ENCODE measurements at places on chromosomes 3 and 15.

- no peak for DNase-seq
Observed at GRCh38 chr3:132681421-132681820, 21.3 kb downstream of the UBA5 start.

GRCh38 chr3:188270423-188270972 lies 116.5 kb downstream of the LPP start:
- DNase-seq = no peak

- DNase-seq = no peak
Observed at GRCh38 chr15:78274994-78275393, 10.6 kb downstream of the DNAJA4 start.

DNA sequence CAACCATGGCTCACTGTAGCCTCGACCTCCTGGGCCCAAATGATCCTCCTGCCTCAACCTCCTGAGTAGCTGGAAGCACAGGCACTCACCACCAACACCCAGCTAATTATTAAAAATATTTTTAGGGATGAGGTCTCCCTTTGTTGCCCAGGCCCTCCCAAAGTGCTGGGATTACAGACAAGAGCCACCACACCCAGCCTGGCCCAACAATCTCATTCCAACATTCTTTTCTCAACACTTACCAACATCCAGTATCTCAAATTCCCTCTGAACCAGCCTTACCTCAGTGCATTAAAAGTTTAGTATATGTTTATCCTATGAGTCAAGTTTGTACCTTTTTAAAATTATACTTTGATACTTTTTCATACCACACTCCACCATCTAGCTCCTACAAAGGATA lies 25.0 kb downstream of the ANXA2 start:
- DNase-seq = no peak

GRCh38 chr3:8911781-8912180 lies 51.5 kb downstream of the RAD18 start:
- DNase-seq = no peak

DNA sequence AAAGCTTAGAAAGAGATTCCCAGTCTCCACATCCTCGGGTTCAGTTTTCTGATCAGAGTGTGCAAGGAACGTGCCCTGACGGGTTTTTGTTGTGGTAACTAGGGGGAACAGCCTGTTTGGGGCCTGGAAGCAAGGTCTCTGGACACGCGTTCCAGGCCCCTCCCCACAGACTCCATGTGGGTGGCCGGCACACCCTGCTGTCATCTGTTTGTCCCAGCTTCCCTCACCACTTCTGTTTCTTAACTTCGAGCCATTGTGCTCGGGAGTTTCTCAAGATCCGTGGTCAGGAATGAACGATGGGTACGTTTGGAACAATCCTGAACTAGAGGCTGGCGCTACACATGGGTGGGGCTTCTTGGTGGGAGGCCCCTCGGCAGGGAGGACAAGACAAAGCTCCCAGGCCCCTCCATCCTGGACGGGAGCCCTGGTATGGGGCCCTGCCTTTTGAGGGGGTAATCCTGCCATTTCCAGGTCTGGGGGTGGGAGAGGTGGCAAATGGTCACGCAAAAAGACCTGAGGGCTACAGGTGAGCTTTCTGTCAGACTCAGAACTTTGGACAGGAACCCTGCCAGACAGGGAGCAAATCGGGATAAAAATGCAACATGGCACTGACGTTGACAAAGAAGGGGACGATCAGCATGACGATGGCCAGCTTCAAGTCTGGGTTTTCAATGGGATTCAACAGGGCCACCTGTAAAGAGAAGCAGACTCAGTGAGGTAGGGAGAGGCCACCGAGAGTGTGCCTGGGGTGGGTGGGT lies 8.5 kb upstream of the MUSTN1 start:
- no peak for DNase-seq

GRCh38 chr3:41222012-41222411 lies 22.7 kb downstream of the CTNNB1 start:
- no peak for DNase-seq

DNA sequence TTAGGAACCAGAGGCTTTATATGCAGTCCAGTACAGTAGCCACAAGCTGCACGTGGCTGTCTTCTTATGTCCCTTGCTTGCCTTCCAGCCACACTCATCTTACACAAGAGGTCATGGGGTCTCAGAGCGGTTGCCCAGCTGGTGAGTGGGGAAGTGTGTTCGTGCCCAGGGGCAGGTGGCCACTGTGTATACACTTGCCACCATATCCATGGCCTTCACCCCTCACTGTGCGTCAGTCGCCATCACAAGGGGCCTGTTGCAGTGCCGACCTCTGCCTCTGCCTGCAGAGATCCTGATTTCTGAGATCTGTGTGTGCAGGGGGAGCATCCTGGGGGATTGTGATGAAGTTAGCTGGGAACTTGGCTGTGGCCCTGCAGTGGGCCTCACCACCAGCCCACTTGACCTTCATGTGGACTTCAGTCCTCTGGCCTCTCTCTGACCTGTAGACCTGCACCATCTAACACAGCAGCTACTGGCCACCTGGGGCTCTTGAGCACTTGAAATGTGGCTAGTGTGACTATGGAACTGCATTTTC lies 43.1 kb upstream of the SACM1L start:
- no peak for DNase-seq

GRCh38 chr3:126033051-126033745 lies 50.7 kb downstream of the SLC41A3 start:
- no peak for DNase-seq

DNA sequence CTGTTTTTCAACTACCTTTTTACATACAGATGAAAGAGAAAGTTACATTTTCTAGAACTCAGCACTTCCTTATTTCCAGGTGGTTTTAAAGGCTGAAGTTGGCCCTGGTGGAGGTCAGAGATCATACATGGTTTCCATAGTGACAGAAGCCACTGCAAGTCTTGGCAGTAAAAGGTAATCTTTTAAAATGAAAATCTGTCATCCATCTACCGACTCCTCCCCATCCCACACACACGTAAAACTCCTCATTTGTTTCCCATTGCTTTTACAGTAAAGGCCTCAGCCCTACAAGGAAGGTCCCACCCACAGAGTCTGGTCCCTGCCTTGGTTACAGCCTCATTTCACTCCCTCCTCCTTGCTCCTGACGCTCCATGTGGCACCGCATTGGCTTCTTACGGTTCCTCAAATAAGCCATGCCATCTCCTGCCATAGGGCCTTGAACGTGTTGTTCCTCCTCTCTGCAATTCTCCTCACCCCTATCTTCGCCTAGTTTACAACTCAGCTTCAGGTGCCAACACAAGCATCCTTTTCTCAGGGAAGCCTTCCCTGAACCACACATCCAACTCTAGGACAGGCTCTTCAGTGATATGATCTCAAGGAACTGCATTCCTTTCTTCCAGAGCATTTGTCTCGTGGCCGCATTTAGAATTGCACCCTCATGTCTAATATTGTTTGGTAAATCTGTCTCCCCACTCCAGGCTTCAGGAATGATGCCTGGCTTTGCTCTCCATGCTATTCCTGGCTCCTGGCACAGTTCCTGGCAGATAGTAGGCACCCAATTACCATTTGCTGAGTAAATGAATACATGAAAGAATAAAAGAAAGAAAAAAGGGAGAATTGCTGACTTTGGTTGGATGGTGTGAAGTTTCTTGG lies 2.6 kb downstream of the CYP19A1 start:
- DNase-seq = no peak

DNA sequence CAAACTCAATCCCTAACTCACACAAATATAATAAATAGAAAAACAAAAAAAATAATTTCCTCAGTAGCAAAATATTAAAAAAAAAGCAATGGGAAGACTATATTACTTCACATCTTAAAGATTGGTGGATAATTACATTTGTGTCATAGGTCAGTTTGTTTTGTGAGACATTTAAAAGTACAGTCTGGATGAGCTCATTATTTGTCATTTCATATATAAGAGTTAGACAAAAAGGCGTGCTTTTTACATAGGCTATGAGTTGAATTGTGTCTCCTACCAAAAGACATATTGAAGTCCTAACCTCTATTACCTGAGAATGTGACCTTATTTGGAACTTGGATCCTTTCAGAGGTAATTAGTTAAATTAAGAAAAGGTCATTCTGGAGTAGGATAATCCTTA lies 710.1 kb upstream of the CBLB start:
- no peak for DNase-seq

DNA sequence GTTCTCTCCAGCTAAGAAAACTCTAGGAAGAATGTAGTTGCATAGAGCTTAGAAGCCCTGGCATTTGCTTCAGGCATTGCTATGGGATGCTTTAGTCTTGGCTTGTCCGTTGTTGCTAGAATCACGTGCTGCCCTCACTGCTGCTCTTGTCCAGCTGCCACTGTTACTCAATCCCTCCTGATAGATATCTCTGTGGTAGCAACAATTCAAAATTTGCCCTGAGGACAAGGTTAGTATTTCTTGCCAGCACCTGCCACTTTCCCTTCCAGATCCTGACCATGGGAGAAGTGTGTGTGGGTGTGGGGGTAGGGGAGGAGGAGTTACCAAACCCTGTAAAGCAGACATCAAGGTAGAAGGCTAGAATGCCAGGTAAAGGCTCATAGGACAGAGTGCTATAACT lies 113.8 kb downstream of the PPM1L start:
- no peak for DNase-seq

DNA sequence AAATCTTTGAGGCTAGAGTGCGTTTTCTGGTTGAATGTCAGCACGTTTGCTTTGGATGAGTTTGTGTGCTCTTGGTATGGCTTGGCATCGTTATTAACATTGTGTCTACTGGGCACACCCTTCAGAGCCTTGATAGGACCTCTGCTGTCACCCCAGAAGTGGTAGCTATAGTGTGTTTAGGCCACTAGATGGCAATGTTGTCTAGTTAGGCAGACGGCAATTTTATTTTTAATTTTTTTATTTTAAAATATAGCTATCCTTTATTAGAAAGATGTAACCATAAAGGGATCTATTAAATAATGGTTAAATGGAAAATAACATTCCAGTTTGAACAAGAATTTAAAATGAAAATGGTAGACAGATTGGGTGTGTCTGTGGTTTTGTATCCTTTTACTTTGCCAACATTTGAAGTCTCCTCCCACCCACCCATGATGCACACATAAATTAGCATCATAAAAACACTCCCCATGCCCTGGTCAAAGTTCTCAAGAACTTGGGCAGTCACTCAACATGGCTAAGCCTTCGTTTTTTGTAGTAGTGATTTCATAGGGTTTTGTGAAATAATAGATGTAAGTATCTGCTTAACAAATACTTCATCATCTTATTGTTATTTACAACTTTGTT lies 200.7 kb downstream of the KCNH8 start:
- no peak for DNase-seq

GRCh38 chr15:66588537-66588936 lies 22.7 kb upstream of the LCTL start:
- no peak for DNase-seq

DNA sequence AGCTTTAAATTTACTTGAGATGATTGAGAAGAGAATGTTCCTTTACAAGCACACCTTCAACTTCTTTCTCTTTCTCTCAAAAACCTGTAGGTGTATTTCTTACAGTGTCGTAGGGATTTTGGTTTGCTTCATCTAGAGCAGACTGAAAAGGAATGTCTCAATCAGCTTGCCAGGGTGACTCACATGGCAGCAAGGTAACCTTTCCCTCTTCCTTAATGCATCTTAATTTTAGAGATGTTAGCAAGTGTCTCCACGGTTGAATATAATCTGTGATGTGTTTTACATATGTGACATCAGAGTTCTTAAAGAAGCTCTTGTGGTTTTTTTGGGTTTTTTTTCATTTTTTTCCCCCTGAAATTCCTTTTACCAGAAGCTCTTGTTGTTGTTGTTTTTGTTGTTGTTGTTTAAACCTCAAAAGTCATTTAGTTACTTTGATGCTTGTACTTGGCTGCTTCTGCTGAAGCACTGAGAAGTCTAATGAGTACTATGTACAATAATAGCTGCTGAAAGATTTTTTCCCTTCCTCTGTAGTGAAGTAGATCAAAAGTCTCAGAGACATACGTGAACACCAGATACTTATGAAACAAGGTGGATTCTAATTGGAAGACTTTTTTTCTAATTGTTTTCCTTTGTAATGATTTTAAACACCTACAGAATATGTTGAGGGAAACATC lies 83.1 kb downstream of the RETNLB start:
- no peak for DNase-seq

DNA sequence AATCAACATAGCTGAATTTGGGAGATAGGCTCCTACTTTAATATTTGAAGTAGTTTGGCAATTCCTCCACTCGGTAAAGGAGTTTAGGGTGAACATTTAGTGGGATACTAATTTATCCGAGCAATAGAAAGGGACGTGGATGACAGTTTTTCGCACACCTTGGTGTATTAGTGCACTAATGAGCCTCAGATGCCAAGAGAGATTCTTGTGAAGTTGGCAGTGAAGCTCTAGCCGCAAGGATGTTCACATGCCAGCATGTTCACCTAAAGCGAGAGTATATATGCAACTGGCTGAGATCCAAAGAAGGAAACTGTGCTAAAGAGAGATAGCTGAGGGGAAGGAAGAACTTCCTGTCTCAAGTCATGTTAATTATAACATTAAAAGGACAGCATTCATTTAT lies 58.5 kb downstream of the TGFBR2 start:
- DNase-seq = no peak

- DNase-seq = no peak
Observed at GRCh38 chr15:100434038-100434437, 92.3 kb upstream of the ADAMTS17 start.

- peak; percentile 9 for DNase-seq
Observed at GRCh38 chr3:140552898-140553297, 125.0 kb upstream of the TRIM42 start.

GRCh38 chr3:98657457-98657856 lies 64.0 kb upstream of the CPOX start:
- no peak for DNase-seq

DNA sequence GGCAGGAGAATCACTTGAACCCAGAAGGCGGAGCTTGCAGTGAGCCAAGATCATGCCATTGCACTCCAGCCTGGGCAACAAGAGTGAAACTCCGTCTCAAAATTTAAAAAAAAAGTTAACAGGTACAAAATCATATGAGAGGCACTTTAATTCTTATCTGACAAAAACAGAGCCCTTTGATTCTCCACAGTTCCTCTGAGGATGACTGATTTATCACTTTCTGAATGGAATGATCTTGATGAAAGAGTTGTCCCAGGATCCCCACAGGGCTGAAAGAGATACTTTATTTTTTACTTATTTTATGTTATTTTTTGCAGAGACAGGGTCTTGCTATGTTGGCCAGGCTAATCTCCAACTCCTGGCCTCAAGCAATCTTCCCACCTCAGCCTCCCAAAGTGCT lies 4.0 kb downstream of the LHFPL4 start:
- DNase-seq = no peak

- no peak for DNase-seq
Observed at GRCh38 chr3:62559831-62560445, 186.6 kb upstream of the FEZF2 start.

GRCh38 chr15:78266229-78266628 lies 1.9 kb downstream of the DNAJA4 start:
- no peak for DNase-seq
